Gastrocnemius medialis (tissue), 4 donors: ENCODE measurements at places on chromosomes 12 and 14. TPM values are rescaled to one million over a fixed set of nuclear protein-coding genes. Genes with fewer than 3 reads are reported as not detected.
A peak's percentile ranks its signal among the peaks of the same experiment; 100 is the strongest.

DNA sequence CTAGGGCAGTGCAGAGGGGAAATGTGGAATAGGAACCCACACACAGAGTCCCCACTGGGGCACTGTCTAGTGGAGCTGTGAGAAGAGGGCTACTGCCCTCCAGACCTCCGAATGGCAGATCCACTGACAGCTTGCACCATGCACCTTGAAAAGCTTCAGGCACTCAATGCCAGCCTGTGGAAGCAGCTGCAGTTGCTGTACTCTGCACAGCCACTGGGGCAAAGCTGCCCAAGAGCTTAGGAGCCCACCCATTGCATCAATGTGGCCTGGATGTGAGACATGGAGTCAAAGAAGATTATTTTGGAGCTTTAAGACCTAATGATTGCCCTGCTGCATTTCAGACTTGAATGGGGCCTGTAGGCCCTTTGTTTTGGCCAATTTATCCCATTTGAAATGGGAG is 21.7 kb upstream of the CCDC88C start:
- H3K36me3 ChIP-seq = no peaks in the 10 kb centered on the region
- no peak overlapping the region for H3K4me3 ChIP-seq
- H3K27me3 ChIP-seq = no peaks in the 10 kb centered on the region

GRCh38 chr14:75277815-75278421 is 710 bp upstream of the FOS start:
- no peaks in the 10 kb centered on the region for H3K27me3 ChIP-seq
- peak overlapping the region; percentile 95 for H3K4me3 ChIP-seq
- no peak for DNase-seq
- peaks cover 30% of the 10 kb centered on the region for H3K4me1 ChIP-seq

DNA sequence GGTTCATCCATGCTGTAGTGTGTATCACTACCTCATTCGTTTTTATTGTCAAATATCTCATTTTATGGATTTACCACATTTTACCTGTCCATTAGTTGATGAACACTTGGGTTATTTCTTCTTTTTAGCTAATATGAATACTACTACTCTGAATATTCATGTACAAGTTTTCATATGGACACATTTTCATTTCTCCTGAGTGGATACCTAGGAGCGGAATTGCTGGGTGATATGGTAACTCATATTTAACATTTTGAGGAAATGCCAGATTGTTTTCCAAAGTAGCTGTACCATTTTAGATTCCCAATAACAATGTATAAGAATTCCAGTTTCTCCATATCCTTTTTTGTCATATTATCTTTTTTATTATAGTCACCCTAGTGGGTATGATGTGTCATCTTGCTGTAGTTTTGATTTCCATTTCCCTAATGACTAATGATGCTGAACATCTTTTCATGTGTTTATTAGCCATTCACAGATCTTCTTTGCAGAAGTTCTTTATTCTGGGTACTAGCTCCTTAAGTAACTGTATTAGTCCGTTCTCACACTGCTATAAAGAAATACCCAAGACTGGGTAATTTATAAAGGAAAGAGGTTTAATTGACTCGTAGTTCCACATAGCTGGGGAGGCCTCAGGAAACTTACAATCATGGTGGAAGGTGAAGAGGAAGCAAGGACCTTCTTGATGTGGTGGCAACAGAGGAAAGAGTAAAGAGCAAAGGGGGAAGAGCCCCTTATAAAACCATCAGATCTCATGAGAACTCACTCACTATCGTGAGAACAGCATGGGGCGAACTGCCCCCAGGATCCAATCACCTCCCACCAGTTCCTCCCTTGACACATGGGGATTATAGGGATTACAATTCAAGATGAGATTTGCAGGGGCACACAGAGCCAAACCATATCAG is 11.9 kb downstream of the NRDE2 start:
- H3K36me3 ChIP-seq = peaks cover 31% of the 10 kb centered on the region
- H3K27me3 ChIP-seq = no peaks in the 10 kb centered on the region
- no peak overlapping the region for H3K27ac ChIP-seq
- no peak overlapping the region for H3K4me3 ChIP-seq
- no peaks in the 10 kb centered on the region for H3K4me1 ChIP-seq

GRCh38 chr12:30678221-30678620 is 17.4 kb downstream of the IPO8 start:
- H3K4me3 ChIP-seq = no peak overlapping the region
- no peak for DNase-seq
- H3K36me3 ChIP-seq = no peaks in the 10 kb centered on the region
- H3K4me1 ChIP-seq = no peaks in the 10 kb centered on the region
- H3K27ac ChIP-seq = no peak overlapping the region

Gene SERPINA12
- total RNA-seq = not detected
